ENCODE measurements at places on chromosomes 7 and 10.

DNA sequence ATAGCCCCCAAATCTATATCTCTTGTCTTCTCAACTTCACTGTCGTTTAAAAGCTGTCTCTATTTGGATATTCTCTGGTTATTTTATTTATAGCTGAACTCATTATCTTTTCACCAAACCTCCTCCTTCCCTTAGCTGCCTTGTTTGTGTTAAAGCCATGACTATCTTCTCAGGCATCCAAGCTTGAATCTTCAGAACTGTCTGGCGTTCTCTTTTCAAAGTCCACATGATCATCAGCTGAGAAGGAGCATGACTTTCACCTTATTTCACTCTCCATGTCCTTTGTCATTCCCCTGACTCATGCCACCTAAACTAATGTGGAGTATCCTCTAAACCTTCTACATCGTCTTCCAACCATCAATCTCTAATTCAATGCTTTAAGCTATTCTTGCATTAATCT is 5.7 kb upstream of the GLCCI1 start:
- no peak for DNase-seq

GRCh38 chr10:85761906-85762445 is 604.6 kb downstream of the GRID1 start:
- no peak for DNase-seq

DNA sequence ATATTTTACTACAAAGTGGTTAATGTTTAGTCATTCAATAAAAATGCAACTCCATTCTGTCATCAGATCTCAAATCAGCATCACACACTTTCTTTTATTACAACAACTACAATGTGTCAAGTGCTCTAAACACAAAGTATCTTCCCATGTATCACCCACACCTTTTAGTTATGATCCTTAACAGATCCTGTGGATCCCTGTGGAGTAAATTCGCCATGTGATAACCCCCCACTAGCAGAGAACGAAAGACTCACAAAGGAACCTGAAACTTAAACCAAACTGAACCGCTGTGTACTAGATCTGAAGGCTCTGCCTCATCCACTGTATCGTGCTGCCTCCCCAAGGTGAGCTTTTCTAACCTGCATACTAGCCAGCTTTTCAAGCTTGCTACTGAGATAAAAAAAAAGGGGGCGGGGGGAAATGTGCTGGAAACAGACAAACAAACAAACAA is 1.7 kb downstream of the DPY19L1 start:
- DNase-seq: no peak

DNA sequence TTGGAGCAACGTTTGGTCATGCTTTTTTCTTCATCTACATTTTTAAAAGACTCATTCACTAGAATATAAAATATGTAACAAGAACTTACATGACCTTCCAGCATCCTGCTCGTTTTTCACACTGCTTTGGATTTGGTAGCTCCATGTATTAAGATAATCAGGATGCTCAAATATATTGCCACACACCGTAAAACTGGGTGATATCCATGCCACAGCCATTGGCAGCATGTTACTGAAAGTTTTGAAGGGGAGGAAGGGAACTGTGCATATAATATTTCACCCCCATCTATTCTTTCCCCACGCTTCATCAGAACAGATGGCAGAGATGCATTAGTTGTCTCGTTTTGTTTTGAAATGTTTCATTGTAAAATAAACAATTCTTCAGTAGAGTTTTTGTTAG is 158.2 kb downstream of the RNLS start:
- no peak for DNase-seq
